ENCODE measurements at places on chromosomes 11 and 22. TPM values are rescaled to one million over a fixed set of nuclear protein-coding genes. Genes with fewer than 3 reads are reported as not detected.

Gene KCNJ1
- 71.7 TPM for polyA plus RNA-seq

Gene NRXN2
- 24.6 TPM for polyA plus RNA-seq

Gene GDPD4
- 1.4 TPM for polyA plus RNA-seq

Gene PGA5
- 0.46 TPM for polyA plus RNA-seq

Gene POTEH
- polyA plus RNA-seq = not detected

Gene CELSR1
- polyA plus RNA-seq = 25.6 TPM

Gene ARVCF
- 27.0 TPM for polyA plus RNA-seq

Gene VPREB1
- not detected for polyA plus RNA-seq

Gene ENTHD1
- not detected for polyA plus RNA-seq

Gene LRRC10B
- polyA plus RNA-seq = 1.2 TPM

Gene CYB5R2
- polyA plus RNA-seq = 31.9 TPM

Measured in renal pelvis (tissue), 12 donors.